ENCODE measurements at places on chromosomes 6 and 20. TPM values are rescaled to one million over a fixed set of nuclear protein-coding genes. Genes with fewer than 3 reads are reported as not detected.
A peak's percentile ranks its signal among the peaks of the same experiment; 100 is the strongest.

- no peak for DNase-seq
Measured at GRCh38 chr20:41552295-41553068, 65.7 kb downstream of the CHD6 start.

DNA sequence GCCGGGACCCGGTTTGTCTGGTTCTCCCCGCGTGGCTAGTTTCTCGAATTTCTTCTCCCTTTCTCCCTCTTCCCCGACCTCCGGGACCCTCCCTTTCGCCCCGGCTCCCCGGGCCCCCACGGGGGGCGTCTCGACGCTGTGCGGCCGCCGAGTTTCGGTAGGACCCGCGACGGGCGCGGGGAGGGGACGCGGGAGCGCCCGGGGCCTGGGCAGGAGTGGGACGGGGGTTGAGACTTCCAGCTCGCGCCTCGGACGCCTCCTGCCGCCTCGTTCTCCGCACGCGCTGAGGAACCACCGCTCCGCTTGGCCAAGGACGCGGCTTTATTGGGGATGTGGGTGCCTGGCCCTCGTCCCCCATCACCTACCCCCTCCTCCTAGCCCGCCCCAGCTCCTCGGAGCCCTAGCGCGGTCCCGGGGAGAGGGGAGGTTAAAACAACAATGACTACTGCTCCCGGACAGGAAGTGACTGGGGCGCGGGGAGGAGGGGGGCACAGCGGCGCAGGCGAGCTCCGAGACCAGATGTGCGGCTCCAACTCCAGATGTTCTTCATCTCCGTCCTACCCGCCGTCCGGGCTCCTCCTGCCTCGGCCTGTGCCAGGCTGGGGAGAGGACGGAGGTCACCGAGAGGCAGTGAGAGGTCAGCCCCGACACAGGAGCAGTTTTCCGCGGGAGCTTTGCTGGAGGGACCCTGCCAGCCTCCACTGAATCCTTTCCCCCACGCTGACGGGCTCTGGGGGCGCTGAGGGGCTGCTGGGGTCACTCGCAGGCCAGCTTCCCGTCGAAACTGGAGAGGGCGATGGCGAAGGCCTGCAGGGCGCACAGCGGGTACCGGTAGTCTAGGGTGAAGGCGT is 917 bp upstream of the TEAD3 start:
- DNase-seq, result peak; percentile 39

DNA sequence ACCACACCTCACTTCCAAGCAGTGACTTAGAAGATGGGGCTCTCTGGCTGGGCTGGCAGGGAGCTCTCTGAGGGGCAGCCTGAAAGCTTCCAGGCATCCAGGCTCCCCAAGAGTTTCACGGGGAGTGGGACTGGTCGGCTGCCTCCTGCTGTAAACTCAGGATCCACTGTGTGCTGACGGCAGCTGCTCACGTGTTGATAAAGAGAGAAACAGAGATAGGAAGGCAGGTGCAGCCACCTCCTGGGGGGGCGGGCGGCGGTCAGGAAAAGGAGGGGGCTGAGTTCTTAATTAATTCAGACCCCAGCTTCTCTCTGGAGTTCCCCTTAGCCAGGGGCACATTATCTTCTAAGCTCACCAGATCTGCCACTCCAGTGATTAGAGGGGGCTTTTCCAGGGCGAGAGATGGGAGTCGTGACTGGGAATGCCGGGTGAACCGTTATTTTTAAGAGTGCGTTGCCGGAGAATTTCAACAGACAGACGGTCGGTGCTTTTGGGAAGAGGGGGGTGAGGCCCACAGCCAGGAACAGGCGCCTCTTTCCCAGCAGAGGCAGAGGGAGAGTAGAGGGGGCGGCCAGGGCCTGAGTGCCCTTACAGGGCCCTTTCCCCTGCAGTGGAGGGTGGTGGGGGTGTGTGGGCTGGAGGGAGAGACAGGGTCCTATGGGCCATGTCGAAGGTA is 70.9 kb downstream of the CD40 start:
- DNase-seq, result no peak

- DNase-seq, result no peak
Measured at GRCh38 chr20:44053046-44053445, 133.9 kb downstream of the JPH2 start.

CHD6 gene
- 43.5 TPM for total RNA-seq

DNA sequence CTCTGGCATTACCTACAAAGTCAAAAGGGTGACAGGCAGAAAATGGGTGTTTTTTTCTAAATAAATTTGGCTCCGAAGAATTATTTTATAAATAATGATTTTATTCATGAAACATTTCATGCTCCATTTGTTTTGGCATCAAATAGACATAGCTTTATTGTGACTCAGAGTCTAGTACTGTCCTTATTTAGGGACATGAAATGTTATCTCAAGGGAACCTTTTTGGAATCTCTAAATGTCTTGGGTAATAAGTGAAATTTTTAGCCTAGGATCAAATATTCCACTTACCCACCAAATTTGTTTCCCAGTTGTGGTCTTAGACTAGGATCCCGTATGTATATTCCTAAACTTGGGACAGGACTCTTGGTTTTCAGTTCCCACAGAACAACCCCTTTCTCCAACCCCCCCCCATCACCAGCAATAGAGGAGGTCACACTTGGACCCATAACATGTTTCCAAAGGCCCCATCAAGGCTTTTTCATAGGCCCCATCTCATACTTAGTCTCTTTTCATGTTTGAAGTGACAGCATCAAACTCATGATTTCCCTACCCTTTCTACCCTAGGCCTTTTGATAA is 81.8 kb downstream of the JAG1 start:
- DNase-seq, result no peak

CRISP3 gene
- total RNA-seq, result 6.0 TPM

All from body of pancreas (tissue), 4 donors.